ENCODE measurements at places on chromosomes 6 and 20.

- no peak for DNase-seq
Observed at GRCh38 chr6:156933201-156934068, 156.3 kb downstream of the ARID1B start.

- DNase-seq = no peak
Observed at GRCh38 chr6:83511266-83511665, 1.1 kb upstream of the PRSS35 start.

- DNase-seq = no peak
Observed at GRCh38 chr6:153108315-153108714, 22.8 kb downstream of the RGS17 start.

DNA sequence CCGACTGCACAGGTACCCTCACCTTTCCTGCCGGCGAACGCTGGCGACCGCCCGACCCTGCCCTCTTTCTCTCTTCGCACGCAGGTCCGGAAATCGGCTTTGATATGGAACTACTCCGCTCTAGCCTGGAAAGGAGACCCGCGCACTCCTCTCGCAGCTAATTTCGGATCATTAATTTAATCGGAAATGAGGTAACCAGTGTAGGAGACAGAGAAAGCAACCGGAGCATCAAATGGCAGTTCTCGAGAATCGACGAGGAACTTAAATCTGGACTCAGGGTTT is 949 bp upstream of the ATXN1 start:
- DNase-seq = no peak

DNA sequence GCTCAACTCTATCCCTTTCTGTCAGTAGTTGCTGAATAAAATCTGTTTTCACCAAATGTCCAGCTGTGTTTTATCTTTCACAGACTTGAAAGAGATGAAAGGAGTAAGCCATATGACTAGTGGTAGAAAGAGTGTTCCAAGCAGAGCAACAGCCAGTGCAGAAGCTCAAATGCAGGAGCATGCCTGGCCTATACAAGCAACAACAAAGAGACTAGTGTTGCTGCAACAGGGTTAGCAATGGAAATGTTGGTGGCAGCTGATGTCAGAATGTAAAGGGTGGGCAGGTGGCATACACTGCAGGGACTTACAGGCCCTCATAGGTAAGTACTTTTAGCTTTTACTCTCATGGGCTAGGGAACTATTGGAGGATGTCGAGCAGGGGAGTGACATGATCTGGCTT is 5.2 kb upstream of the HINT3 start:
- DNase-seq = no peak

GRCh38 chr6:68740828-68741500 is 105.9 kb downstream of the ADGRB3 start:
- DNase-seq = no peak

- no peak for DNase-seq
Observed at GRCh38 chr6:94074764-94075163, 655.4 kb upstream of the EPHA7 start.
